Central memory CD4-positive, alpha-beta T cell (primary cell): ENCODE measurements at places on chromosomes 5 and 9.

- DNase-seq = no peak
Measured at GRCh38 chr9:113853333-113853732, 22.8 kb upstream of the ZNF618 start.

DNA sequence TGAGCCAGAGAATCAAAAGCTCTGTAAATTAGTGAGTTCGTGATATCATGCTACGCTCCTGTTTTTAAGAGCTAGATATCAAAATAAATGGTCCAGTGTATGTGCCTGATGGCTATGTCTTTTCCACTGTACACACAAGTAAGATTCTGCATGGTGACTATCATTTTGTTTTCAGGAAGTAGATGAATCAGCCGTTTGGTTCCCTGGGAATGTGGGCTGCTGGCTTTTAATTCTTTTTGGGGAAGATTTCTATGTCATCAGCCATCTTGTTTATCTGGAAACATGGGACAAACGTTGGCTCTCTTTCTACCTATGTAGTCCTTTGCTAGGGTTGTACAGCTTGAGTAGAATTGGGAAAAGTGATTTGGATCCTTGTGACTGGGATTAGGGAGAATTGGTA lies 126.7 kb downstream of the GRIA1 start:
- no peak for DNase-seq

- no peak for DNase-seq
Measured at GRCh38 chr9:133854765-133855164, 116.6 kb upstream of the SARDH start.

DNA sequence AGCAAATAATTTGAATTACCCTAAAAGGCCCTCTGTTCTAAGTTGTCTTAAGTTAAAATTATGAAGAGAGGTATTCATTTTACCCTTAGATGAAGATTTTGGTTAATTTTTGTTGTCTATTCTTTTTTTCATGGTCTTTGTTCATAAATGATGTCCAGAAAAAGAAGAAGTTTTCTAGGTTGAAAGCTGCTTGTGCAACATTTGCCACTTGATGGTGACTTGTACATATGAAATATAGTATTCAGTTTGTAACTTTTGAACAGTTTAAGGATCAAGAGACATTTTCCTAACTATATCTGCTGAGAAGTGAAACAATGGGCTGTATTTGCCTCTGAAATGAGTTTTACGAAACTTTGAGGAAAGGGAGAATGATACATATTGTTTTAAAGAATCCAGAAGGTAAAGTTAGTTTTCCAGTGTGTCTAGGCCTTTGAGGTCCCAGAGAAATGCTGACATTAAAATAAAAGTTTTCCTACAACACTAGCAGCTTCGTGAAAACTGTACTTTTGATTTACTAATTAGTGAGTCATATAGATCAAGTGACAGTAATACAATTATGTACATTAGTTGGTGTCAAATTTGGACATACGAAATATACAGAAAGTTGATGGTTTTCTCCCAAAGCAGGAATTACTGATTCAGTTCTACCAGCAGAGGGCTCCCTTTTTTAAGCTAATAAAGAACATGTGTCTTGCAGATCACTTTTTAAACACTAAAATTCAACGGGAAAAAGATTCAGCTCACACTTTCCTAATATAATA lies 70.5 kb downstream of the PIK3R1 start:
- peak; percentile 48 for DNase-seq

DNA sequence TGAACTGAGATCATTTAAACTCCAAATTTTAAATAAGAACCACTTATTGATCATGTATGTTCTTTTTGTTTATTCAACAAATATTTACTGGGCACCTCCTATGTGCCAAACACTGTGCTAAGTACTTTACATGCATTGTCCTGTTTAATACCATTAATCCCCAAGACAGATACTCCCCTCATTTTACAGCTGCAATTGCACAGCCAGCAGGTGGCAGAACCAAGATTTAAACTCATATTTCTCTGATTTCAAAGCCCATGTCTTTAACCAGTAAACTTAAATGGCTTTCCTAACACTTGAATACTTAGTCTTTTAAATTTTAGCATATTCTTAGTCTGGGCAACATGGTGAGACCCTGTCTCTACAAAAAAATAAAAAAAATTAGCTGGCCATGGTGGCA lies 43.4 kb upstream of the KIAA1958 start:
- DNase-seq = peak; percentile 13

- DNase-seq = no peak
Measured at GRCh38 chr9:10172476-10172875, 440.3 kb downstream of the PTPRD start.

GRCh38 chr9:77021922-77022782 lies 2.7 kb downstream of the FOXB2 start:
- no peak for DNase-seq

GRCh38 chr9:131015876-131016397 lies 7.0 kb downstream of the LAMC3 start:
- no peak for DNase-seq

DNA sequence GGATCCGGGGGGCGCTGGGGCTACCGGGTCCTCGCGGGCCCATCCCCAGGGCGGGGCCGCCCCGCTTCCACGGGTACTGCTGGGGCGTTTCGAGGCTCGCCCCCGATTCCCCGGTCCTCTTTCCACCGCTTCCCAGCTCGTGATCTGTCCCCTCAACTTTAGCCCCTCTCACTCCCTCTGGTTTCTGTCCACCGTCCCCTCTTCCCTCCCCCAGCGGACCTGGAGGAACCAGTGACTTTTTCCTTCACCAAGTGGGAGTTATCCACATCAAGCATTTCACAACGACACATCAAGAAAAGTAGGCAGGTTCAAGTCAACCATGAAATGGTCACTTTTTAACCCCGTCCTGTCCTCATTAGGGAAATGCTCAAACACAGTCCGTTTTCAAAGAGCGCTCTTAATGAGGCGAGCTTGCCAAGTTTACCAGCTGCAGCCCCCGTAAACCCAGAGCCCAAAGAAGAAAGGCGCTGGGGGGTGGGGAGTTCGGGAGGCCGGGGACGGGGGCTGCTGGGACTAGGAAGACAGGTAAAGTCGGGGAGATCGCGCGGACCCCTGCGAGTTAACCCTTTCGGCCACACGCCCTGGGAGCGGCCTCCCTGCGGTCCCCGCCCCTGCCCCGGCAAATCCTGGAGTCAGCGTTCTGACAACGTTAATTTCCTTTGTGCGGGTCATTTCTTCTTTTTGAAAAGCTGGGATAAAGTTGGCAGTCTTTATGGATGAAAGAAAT lies 2.1 kb upstream of the NFIB start:
- no peak for DNase-seq

- no peak for DNase-seq
Measured at GRCh38 chr9:113618836-113619490, 155.4 kb downstream of the RGS3 start.

DNA sequence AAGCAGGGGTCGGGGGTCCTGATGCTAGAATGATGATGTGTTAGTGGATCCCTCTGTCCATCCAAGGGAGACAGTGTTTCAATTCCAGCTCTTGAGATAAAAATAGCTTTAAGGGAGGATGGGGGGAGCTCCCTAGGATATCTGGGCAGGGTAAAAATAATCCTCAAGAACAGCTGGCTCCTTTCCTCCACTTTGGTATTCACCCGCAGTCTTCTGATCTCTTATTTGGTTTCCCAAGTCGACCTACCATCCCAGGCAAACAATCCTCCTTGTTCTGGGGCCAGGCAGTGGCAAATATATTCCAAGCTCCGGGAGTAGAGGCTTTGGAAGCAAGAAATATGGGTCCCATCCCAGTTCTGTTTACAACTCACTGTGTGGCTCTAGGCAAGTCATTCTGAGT lies 14.5 kb upstream of the COL27A1 start:
- no peak for DNase-seq

DNA sequence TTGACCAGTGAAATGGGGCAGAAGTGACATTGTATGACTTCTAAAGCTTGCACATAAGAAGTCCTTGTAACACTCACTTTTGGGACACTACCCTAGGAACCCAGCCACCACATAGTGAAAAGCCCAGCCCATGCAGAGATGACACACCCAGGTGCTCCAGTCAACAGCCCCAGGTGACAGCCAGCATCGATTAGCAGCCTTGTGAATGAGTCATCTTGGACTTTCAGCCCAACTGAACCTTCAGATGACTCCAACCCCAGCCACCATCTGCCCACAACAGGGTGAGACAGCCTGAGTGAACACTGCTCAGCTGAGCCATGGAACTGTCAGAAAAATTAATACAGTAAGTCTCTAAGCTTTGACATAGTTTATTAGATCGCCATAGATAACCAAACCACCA lies 458.6 kb downstream of the ZSWIM6 start:
- no peak for DNase-seq

DNA sequence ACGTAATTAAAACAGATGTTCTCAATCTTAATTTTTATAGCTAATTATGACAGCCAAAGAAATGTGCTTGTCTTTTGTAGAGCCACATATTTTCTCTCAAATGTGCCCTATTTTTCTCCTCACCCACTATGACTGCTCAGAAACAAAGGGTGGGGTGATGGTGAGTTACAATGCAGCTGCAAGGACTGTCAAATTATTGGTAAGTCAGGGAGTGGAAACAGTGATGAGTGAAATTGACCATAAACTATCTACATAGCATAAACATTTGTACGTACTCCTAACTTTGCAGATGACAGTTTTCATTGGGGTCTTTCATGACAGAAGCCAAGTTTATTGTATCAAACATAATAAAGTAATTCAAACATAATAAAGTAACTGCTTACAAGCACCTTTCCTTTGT lies 215.9 kb downstream of the MCTP1 start:
- no peak for DNase-seq

- DNase-seq = peak; percentile 16
Measured at GRCh38 chr5:90932052-90932699, 373.6 kb downstream of the ADGRV1 start.

GRCh38 chr5:55226027-55226933 lies 835 bp downstream of the MCIDAS start:
- DNase-seq = no peak

DNA sequence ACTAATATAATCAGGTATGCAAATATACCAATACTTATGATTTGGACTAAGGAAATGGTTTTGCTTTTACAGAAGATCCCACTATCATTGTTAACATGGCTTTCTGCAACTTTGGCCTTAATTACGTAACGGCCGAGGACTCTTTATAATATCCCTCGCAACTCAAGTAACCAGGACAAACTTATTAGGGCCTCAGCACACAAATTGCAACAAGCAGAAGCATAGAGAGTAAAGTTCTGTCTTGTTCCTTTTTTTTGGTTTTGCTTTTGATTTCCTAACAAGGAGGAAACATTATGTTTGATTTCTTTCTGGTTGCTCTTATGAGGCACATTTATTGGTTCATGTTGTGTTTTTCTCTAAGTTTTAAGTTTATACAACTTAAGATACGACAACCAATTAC lies 60.4 kb downstream of the RORB start:
- DNase-seq = no peak

DNA sequence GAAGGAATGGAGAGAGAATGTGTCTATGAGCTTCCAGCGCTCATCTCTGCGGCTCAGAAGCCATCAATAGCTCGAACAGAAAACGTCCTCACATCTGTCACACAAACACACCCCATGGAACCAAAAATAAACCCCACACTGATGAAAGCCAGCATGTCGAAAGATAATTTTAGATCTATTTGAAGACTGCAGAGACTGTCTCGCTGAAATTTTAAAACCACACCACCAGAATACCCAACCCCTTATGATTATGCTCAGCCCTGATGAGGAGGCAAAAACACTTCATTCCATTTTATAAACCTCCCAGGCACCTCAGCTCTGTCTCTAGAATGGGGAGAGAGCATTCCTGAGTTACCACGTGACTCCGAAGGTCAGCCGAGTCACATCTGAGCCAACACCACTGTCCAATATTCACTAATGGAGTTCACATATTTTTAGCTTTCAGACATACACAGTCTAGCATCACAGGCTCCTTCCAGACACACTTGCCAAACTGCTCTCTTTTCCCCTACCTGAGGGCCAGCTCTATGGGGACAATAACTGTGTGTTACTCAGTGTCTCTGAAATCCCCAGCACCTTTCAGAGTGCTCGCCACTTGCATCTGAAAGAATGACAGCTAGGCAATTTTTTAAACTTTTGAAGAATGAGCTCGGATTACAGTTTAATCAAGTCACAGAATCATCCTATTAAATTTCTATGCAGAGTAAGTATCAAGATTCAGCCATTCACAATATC lies 63.2 kb downstream of the SERINC5 start:
- no peak for DNase-seq

- no peak for DNase-seq
Measured at GRCh38 chr5:1660511-1660910, 136.8 kb upstream of the LPCAT1 start.

DNA sequence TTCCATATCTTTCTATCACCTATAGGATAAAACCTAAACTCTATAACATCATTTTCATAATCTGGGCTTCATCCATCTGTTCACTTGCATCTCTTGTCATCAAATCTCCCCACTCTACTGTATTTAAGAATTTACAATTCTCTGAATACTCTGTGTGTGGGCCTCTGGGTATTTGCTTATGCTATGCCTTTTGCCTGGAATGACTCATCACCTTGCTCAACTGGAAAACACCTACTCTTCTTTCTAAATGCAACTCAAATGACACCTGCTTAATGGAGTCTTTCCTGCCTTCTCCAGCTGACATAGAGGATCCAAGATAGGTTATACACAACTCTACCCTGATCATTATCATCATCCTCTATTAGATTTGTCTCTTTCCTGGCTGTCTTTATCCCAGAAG lies 421.7 kb downstream of the SPATA31D1 start:
- no peak for DNase-seq

GRCh38 chr9:10331157-10331556 lies 281.6 kb downstream of the PTPRD start:
- no peak for DNase-seq

DNA sequence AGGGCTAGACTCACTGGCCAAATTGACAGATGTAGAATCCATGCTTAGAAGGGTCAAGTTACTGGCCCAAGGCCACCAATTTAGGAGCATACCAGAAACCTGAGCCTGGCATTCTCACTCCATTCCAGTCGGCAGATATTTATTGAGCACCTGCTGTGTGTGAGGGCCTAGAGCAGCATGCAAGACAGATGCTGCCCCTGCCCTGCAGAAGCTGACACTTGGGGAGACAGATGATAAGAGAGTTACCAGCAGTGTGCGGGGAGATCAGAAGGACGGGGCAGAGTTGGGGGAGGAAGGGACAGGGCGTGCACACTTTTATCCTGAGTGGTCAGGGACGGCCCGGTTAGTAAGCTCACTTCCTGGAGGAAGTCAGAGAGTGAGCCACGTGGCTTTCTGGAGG lies 111.5 kb upstream of the RAPGEF1 start:
- no peak for DNase-seq

GRCh38 chr5:57817001-57817453 lies 334.4 kb upstream of the ACTBL2 start:
- no peak for DNase-seq

DNA sequence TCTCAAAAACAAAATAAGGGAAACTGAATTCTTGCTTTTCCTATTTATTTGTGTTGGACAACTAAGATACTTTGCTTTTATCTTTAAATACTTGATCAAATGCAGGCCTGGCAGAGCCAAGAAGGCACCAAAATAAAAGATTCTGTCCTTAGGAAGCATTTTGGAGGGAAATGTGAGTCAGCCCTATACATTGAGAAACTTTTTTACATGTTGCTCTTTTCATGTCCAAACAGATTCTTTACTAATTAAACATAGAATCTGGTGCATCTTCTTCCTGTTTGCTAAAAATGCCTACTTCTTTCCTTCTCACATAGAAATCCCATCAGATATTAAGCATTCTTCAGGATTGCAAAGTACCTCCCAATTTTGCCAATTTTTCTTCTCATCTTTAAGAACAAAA lies 1160.4 kb downstream of the EFNA5 start:
- DNase-seq = no peak
